AG09309 (cell line): ENCODE measurements at places on chromosomes 1 and 21.

DNA sequence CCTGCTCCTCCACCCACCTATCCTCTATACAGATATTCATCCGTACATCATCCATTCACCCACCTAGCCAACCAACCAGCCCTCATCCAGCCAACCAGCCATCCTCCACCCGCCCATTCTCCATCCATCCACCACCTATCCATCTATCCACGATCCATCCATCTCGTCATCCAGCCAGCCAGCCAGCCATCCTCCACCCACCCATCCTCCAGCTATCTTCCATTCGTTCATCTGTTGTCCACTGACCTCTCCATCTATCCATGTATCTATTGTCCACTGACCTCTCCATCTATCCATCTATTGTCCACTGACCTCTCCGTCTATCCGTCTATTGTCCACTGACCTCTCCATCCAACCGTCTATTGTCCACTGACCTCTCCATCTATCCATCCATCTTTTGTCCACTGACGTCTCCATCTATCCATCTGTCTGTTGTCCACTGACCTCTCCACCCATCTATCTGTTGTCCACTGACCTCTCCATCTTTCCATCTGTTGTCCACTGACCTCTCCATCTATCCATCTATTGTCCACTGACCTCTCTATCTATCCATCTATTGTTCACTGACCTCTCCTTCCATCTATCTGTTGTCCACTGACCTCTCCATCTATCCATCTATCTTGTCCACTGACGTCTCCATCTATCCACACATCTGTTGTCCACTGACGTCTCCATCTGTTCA lies 47.6 kb downstream of the FAAP20 start:
- DNase-seq, result no peak

DNA sequence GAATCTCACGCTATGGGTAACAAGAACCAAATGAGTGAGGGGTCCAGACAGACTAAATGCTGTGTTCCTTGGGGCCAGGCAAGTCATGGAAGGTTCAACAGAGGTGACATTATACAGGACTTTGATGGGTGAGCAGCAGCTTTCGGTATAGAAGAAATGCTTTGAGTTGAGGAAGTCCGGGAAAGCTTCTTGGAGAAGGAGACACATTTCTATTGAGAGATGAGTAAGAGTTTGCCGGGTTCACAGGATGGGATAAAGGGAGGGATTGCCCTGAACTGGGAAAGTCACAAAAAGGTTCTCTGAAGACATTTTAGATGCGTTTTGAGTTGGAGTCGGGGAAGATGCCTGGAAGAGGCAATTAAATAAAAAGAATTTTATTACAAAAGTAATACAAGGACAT lies 580 bp upstream of the AZIN2 start:
- no peak for DNase-seq

DNA sequence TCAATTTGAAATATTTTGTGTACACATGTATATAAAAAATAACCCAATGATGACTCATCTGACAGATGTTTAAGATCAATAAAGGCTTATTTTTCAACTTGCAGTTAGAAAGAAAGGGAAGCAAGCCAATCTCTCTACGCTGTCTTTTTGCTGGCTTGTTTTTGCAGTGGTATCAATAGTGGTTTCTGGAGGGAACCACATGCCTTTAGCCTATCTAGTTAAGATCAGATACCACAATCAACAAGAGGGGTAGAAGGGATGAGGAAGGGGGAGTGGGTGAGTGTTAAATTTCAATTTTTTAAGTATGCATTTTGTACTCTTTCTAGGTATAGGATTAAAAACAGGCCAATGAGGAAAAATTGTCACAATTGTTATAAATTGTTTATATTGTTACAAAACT lies 276.2 kb downstream of the KCNH1 start:
- DNase-seq, result no peak

DNA sequence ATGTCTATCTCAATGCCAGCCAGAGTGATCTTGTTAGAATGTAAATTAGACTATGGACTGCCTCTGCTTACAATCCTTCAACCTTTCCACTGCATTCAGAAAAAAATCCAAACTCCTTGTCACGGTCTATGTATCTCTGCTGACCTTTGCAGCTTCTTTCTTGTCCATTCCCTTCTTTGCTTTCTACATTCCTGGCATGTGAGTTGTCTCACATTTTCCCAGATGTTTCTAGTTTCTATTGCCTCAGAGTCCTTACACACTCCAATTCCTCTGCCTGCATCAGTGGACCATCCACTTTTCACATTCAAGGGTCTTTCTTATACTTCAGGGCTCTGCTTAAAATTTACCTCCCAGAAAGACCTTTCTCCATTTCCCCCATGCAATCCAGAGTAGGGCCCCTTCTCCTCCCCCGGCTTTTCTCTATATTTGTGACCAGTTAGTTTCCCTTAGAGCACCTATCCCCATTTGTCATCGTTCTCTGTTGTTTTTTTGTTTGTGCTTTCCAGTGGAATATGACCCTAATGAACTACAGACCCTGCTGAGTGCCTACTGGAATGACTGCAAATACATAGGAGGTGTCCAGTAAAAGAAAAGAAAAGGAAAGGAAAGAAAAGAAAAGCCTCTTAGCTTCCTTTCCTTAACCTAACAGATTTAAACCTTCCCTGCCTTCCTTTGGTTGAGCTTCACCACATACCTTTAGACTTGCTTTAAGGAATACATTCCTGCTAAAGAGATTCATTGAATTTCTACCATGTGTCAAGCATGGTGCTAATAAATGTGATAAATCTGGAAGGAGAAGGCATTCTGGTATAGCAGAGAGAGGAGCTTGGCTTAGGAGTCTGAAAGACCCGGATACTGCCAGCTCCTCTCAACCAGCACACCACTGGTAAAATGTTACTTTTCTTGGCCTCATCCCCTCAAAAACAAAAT lies 102.0 kb downstream of the DIRAS3 start:
- peak; percentile 52 for DNase-seq

DNA sequence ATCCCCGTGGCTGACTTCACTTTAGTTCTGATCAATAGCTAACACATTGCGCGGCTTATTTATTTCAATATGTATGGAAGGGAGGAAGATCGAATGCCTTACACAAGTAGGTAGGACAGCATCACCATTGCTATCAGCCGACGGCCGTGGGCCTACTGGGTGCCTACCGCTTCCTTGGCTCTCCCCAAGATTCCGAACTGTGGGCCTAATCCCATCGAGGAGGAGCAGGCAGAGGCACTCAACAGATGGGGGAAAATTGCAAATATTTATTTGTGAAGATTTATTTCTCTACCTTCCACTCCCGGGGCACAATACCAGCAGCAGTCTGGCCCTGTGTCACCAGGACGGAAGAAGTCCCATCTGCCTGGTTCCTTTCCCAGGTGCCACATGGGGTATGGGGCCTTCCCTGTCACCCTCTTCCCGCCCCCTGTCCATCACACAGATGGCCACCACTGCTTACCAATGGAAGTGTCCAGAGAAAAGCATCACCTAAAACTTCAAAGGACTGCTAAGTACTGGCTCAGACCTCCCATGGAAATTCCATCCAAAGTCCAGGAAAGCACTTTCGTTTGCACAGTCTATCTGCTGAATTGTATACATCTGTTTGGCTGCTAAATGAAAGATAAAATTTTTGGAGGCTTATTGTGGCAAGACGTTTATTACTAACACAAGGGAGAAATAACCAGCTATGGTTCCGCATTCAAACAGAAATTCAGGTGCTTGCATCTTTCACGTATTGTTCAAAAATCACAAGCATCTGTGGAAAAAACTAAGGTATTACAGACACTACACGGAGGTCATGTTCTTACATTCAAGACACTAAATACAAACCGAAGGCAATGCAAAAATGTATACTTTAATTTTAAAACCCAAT lies 11.8 kb downstream of the AGT start:
- DNase-seq, result no peak

DNA sequence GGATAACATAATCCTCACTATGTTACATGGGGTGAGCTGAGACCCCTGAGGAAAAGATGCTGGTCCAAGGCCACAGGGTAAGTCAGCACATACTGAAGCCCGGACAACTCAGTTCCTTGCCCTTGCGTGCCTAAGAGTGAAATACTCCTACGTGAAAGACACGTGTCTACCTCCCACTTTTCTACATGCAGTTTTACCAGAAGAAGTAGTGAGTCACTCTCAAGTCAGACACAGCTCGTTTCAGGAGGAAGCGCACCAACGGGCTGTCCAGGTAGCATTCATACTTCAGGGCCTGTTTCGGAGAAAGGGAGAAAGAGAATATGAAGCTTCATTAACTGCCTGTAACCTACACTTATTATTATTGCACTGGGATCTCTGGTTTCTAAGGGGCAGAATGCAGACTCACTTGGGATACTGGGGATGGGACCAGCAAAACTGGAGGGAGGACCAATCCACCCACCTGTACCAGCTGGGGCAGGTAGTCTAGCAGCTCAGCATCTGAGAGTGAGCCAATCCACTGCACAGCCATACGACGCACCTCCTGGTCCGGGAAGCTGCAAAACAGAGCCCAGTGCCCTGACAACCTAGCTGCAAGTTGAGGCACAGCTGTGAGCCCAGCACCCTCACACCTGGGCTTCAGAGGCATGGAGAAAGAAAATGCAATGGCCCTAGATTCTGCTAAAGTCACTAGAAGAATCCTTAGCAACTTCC lies 32.4 kb upstream of the PPP1R15B start:
- DNase-seq, result no peak

- DNase-seq, result no peak
Measured at GRCh38 chr1:202568410-202568809, 141.8 kb downstream of the SYT2 start.

- no peak for DNase-seq
Measured at GRCh38 chr1:193366764-193367507, 180.5 kb upstream of the B3GALT2 start.

GRCh38 chr1:214838351-214838750 lies 235.4 kb downstream of the CENPF start:
- no peak for DNase-seq
